ENCODE measurements at places on chromosomes 16 and 17.

- DNase-seq = no peak
Observed at GRCh38 chr16:68529608-68529930, 9.5 kb upstream of the ZFP90 start.

DNA sequence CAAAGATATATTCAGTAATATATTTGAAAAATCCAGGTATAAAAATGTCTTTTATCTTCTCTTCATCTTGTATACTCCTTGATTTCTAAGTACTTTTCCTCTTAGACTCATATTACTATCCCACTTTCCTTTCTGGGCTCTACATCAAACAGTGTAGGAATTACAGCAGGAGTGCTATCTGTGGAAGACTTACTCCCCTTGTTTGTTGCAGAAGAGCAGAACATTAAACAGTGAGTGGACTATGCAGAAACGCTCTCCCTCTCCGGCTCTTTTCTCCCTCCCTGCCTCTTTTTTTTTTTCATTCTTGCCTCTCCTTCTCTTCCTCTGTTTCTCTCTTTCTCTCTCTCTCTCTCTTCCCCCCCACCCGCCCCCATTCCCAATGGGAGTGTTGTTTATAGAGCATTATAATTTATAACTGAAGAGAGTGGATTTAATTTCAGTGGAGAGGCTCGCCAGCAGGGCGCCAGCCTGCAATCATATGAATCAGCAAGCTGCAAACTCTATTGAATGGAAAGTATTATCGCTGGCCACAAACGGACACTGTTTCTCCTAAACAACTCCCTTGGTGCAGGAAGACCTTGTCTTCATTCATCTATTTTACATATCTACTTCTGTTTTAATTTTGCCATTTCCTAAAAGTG, 242.3 kb upstream of the TBX2 start:
- peak; percentile 59 for DNase-seq

GRCh38 chr16:83533193-83533592, 274.6 kb upstream of the HSBP1 start:
- no peak for DNase-seq

GRCh38 chr17:57106107-57106835, 21.2 kb downstream of the AKAP1 start:
- no peak for DNase-seq

- no peak for DNase-seq
Observed at GRCh38 chr16:47037396-47037745, 63.9 kb upstream of the DNAJA2 start.

DNA sequence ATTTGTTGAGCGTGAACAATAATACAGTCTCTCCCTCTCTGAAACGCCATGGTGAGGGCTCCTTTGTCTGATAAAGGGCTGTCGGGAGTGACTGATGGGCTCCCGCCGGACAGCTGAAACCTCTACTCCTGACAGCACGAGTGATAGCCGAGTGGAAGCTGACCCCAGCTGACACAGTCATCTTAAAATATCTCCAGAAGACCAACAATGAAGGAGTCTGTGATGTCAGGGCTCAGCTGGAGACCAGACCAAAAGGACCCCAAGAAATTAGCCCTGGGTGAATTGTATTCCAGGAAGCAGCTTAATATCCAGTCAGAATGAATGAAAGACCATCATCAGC, 22.4 kb downstream of the CCDC182 start:
- DNase-seq = no peak

- DNase-seq = no peak
Observed at GRCh38 chr17:77889866-77890760, 68.4 kb upstream of the TNRC6C start.

DNA sequence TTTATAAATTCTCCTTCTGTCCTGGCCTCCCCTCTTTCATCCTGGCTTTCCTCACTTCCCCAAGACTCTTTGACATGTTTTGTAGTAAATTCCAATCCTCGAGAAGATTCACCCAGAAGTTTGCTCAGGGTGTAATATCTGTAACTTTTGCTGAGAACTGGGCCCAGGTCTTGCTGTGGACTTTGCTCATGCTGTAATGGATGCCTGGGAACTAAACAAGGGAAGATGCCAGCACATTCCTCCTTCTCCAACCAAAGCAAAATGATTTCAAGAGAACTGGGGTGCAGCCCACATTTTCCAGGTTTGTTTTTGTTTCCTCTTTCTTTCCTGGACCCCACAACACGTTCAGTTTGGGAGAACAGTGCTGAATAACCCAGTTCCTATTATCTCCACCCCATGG, 6.6 kb upstream of the SALL1 start:
- no peak for DNase-seq

DNA sequence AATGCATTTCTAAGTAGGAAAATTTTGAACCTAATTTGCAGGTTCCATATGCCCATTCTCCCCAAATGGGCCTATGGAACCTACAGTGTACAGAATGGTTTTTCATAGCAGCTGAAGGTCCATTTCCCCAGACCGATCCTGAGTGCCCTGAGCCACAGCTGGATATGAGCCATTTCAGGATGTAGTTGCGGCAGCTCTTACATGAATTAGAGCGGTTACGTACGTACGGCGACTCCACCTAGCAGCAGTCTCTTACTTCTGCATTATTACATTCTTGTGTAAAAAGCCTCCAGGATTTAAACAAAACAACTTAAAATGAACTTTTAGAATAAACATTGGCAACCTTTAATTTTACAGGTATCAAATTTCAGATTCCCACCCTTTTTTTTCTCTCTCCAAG, 225.3 kb downstream of the SNX29 start:
- no peak for DNase-seq

DNA sequence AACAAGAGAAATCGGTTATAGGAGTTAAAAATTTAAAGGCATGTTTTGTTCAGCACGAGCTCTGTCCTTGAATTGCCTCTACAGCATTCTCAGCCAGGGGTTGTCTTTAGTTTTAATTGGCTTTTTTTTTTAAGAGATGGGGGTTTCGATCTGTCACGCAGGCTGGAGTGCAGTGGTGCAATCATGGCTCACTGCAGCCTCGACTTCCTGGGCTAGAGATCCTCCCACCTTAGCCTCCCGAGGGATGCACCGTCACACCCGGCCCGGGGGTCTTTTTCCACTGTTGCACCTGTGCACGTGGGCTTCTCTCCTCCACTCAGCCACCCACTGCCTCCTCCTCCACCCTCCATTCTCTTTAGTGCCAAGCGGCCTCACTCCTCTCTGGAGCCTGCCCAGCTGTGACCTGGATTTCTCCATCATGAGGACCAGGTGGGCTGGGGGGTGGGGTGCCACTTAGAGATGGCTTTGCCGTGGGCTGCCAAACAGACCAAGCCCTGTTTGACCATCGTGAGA, 106.8 kb upstream of the SEC14L1 start:
- no peak for DNase-seq

DNA sequence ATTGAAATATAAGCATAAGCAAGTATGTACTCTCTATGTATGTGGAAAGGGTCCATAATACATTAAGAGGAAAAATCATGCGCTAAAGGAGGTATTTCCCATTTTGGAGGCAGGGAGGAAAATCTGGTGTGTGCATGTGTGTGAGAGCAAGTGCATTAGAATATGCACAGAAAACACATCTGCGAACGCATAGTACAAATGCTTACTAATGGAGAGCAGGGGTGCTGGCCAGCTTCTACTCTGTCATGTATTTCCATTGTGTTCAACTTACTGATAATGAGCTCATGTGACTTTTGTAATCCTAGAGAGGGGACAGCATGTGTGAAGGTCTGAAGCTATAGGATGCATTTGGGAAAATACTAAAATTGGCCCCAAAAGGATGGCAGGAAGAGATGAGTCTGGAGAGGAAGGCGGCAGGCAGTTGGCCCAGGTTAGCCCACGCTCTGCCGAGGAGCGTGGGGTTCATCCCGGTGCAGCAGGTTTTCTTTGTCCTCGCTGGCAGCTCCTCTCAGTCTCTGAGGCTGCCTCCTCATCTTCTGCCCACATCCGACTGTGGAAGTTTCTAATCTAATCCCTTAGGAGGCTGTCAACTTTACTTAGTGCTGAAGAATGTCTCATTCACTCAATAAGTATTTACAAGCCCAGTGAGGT, 17.8 kb upstream of the KSR1 start:
- no peak for DNase-seq

GRCh38 chr16:89383095-89384003, 107.0 kb downstream of the ANKRD11 start:
- peak; percentile 50 for DNase-seq

DNA sequence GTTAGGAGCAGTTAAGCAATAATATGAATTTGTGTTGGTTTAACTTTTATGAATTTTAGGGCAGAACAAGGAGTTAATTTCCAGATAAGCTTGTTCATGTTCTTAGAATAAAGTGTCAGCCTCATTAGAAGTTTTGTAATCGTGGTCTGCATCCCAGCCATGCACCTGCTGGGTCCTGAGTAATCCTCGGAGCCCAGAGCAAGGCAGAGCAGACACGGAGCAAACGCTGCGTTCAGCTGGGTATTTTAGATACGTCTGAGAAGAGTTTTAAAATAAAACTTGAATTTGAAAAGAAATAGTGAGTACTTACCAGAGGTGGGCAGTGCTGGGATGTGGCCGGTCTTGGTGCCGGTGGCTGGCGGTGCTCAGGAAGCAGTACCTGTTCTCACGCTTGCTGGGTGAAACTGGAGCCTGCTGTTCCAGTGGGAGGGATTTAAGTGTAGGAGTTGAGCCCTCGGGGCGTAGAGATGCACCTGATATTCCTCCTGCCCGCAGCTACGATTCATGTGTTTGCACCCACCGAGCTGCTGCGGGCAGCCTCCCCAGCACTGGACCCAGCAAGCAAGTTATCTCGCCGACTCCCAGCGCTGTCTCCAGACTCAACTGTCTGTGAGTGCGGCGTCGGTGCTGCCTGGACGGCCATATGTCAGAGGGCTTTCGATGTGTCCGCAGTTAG, at the start of gene ZNF750:
TSS of gene ZNF750 (minus strand) at position 406 of the 676 bp plus-strand sequence. CDS start 7,568 bp downstream, outside the sequence.
- no peak for DNase-seq

GRCh38 chr17:16171613-16172012, 43.7 kb downstream of the NCOR1 start:
- DNase-seq = no peak

DNA sequence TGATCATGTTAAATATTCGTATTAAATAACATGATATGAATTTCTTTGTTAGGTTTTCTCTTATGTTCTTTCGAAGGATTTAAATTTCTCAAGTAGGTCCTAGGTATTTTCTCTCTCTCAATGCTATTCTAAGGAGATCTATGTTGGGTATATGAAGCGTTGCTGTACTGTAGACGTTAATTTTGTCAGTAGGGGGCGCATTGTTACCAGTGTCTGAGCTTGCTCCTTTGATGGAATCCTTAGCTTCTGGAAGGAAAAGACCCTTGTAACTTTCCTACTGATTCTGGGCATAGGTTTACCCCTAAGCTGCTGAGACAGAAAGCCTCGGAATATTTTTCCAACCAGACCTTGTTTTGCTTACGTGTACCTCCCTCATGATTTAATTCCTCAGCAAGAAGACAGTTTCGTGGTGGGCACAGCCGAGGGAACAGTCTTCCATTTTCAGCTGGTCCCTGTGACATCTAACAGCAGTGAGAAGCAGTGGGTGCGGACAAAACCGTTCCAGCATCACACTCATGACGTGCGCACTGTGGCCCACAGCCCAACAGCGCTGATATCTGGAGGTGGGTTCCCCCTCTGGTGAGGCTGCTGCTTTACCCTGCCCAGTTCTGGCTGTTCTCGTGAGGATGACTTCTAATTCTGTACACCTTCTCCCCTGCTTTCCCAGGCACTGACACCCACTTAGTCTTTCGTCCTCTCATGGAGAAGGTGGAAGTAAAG, 17.9 kb downstream of the UTP4 start:
- peak; percentile 60 for DNase-seq

DNA sequence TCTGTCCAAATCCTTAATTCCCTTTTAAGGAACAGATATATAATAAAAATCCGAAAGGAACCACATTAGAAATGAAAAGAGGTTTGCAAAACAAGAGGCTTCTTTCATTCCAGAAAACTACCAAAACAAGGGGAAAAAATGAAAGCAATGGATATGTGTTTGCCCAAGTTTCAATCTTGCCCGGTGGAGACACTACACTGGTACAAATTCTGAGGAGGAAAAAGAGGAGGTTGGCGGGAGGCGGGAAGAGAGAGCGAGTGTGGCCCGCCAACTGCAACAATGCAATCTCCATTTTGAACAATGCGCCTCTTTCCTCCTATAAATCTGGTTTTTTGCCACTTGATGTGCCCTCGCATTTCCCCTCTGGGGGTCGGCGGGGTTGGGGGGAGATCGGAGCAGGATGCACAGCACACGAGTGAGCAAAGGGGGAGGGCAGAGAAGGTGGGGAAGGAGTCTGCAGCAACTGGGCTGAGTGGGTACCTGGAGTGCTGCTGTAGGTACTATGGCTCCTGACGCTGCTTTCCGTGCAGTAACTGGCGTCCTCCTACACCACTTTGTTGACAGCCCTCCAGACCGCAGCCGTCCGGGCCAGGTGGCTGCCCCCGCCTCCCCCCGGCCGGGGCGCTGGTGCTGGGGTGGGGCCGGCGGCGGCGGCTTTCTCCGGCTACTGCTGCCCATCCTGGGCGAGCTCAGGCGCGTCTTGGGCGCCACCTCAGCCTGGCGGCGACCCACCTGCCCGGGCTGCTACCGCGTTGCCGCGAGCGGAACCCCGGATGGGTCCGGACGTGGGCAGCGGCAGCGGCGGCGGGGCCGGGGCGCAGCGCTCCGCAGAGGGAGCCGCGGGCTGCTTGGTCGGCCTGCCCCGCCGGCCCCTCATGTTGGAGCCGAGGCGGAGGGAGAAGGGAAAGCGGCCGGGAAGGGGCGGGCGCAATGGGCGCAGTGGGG, 93.8 kb upstream of the PLEKHM1 start:
- DNase-seq = peak; percentile 64

GRCh38 chr16:959232-960040, 11.3 kb downstream of the LMF1 start:
- no peak for DNase-seq

GRCh38 chr17:76239538-76240274, 587 bp downstream of the RNF157 start:
- no peak for DNase-seq

DNA sequence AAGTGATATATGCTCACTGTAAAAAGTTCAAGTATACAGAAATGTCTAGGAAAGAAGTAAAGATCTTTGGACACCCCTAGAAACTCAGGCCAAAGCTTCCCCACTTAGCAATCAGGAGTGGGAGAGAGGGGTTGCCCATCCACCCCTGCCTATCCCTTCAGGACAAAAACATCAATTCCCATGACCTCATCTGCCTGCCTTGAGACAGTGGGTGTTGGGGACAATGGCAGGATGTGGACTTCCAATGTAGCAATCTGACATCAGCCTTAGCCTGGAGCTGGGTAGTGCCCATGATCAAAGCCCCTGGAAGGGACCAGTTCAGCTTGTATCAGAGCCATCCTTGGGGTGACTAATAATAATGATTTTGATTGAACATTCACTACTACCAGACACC, 18.1 kb downstream of the ITPRIPL2 start:
- no peak for DNase-seq

DNA sequence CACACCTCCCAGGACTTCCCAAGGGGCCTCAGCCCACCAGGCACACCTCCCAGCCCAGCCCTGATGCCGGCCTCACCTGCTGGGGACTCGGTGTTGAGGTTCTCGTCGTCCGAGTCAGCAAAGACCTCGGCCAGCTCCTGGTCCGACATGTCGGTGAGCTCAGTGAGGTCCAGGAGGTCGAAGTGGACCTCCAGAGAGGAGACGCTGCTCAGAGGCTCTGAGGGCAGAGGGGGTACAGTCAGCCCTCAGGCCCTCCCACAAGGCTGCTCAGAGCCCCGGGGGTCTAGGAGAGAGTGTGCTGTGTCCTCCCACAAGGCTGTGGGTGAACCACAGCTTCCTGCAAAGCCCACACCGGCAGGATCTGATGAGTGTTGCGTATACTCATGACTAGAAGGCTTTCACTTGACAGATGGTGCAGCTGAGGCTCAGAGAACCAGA, 10.5 kb downstream of the DBNDD1 start:
- no peak for DNase-seq
